ENCODE measurements at places on chromosomes 7 and 10.

DNA sequence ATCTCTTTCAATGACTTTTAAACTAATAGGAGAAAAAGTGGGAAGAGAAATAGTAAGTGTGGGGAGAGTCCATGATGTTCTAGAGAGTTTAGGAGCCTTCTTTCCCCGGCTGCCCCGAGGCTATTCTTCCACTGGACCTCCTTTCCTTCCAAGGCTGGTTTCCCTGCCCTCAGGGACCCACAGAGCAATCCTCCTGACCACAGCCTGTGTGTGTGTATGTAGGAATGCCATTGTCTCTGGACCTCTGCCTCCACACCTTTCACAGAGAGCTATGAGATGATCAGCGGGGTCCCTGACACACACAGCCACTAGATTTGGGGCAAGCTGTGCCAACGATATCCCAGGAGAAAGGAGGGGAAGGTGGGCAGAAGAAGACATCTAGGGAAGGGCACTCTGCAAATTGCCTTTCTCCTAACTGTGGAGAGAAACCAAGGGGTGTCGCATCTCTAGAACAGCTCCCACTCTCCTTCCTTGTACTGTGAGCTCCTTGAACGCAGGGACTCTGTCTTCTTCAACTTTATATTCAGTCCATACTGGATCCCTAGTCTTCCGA, 13.3 kb upstream of the CHCHD3 start:
- no peak for DNase-seq

DNA sequence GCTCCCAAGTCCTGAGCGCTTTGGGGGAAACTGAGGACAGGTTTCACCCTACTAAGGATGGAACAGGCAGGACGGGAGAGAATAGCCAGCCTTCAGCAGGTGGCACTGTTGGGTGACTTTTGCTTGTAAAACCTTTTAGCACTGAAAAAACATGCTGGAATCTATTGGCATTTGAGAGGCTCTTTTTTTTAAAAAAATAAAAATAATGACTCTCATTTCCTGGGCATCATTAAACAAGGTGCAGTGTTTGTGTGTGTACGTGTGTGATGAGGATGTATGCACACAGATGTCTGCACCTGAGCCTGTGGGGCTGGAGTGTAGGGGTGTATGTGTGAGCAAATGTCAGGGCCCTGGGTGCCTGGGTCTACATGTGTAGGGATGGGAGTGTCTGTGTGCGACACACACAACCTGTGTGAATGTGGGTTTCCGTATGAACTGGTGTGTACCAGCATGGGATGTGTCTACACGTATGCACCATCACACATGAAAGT, 177.9 kb downstream of the RPS24 start:
- no peak for DNase-seq

- peak; percentile 22 for DNase-seq
These were observed 159.8 kb upstream of the ITGB1 start for GRCh38 chr10:33117816-33118215.

GRCh38 chr7:2651336-2651735, 19.6 kb downstream of the TTYH3 start:
- DNase-seq, result no peak

GRCh38 chr7:45923290-45923689, 2.2 kb upstream of the IGFBP3 start:
- DNase-seq, result peak; percentile 76

DNA sequence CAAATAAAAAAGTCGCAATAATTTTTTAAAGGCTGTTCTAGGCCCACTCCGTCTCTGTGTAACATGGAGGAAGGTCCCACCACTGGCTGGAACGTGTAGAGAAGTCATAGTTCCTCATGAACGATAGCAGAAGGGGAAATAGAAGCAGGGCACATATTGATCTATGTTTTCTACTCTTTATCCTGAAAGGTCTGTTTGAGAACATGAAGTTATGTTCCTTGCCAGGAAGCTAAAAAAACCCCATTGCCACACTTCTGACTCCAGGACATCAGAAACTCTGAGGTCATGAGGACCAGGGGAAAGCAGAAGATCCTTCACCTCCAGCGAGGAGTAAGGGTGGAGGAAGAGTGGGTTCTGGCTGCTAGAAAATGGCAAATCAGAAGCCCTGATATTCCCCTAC, 10.8 kb downstream of the ANKRD22 start:
- DNase-seq, result no peak

GRCh38 chr7:140056431-140057142, 6.2 kb downstream of the PARP12 start:
- no peak for DNase-seq

GRCh38 chr10:129500617-129501339, 33.7 kb downstream of the MGMT start:
- DNase-seq, result no peak

- DNase-seq, result no peak
These were observed 6.5 kb upstream of the RNF32 start for GRCh38 chr7:156634117-156634516.

GRCh38 chr7:141073173-141073640, 657 bp upstream of the TMEM178B start:
- peak; percentile 36 for DNase-seq

GRCh38 chr10:119252051-119252465, 44.7 kb downstream of the GRK5 start:
- DNase-seq, result no peak
